ENCODE measurements at places on chromosomes 5 and 9.

- DNase-seq = no peak
Measured at GRCh38 chr5:8528106-8528505, 659.2 kb downstream of the MTRR start.

DNA sequence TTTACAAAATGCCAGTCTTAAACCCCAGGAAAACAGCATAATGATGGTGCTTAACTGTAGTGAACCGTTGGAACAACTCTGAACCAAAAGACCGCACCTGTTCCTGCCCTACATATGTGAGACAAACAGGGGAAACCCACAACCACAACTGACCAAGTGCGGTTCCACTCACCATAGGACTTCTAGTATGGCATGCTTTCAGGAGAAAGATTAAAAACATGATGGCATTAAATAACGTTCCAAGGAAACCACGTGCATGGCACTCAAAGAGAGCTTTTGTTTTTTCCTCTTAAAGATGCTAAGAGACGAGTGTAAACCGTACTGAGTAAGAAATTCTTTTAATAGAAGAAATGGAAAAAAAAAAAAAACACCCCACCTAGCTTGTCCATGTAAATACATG, 119.8 kb downstream of the SSBP2 start:
- no peak for DNase-seq

DNA sequence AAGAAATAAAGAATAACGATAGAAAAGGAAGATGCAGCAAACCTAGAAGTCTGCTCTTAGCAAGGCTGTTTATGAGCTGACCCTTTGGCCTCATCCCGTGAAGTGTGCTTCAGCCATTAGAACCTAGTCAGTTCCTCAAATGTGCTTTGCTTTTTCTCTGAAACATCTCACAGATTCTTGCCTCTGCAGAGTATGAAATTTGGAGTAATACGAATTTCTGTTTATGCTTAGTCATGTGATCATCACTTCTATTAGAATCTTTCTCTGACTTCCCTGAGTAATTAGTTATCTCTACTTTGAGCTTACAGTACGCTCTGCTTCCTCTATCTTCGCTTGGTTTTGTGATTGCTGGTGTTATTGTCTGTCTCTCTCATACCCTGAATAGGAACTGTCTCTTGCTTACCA, 11.3 kb downstream of the CYSTM1 start:
- DNase-seq = peak; percentile 73

DNA sequence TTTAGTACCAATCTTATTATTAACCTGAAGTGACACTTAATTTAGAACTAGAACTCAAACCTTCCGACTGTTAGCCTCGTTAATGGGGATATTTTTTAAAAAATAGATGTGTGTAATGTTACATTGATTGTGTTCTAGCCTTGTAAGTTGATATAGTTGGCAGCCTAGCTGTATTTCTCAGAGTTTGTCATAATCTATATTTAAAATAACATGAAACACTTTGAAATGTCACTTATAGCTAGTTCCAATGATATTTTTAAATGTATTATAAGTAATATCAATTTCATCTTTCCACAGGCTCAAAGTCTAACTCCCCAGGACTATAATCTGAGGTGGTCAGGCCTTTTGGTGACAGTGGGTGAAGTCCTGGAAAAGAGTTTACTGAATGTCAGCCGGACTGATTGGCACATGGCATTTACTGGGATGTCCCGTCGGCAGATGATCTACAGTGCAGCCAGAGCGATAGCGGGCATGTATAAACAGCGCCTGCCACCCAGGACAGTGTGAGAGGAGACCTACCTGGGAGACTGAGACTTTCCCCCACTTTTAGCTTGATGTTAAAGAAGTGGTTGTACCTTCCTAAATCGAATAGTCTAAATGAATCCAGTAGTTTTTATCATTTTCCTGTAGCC, 34.1 kb downstream of the PRRC1 start:
- DNase-seq = no peak

DNA sequence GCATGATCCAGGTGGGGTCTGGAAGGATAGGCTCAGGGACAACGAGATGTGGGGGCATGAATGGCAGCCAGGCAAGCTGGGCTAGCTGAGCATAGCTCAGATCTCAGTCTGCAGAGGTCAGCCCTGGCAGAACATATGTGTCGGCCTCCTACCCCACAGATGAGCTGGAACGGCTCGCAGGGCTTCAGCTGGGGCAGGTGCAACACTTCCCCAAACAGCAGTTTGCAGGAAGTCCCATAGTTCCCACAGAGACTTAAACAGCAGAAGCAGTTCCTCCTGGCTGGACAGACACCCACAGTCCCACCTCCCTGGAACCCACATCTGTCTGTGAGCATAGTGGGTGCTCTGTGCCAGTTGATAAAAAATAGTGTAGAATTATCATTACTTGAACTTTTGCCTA, 404.6 kb downstream of the GADD45G start:
- no peak for DNase-seq

DNA sequence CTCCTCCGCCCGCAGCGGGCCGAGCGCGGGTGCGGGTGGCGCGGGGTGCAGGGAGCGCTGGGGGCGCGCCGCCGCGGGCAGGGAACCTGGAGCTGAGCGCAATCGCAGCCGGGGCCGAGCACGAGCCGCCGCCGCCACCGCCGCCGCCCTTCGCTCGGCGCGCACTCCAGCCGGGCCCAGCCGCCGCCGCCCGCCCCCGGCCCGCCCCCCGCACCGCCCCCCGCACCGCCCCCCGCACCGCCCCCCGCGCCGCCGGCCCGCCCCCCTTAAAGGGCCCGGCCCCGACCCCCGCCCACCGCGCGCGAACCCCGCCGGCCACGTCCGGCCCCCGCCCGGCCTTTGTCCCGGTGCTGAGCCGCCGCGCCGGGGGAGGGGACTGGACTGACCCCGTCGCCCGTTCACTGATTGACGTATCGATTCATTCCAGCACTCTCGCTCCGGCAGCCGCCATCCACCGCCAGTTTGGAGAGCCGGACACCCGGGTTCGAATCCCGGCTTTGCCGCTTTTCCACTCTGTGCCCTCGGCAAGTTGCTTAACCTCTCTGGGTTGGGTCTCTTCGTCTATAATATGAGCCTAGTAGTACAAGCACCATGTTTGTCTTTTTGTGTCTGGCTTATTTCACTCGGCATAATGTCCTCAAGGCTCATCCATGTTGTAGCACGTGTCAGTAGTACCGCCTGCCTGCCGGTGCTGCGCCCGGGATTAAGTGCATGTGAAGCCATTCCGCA, at the start of gene SH3PXD2B:
Gene SH3PXD2B, minus strand, starts transcription at position 168 of the 729 bp plus-strand sequence. CDS start 173 bp downstream, outside the sequence.
- no peak for DNase-seq

DNA sequence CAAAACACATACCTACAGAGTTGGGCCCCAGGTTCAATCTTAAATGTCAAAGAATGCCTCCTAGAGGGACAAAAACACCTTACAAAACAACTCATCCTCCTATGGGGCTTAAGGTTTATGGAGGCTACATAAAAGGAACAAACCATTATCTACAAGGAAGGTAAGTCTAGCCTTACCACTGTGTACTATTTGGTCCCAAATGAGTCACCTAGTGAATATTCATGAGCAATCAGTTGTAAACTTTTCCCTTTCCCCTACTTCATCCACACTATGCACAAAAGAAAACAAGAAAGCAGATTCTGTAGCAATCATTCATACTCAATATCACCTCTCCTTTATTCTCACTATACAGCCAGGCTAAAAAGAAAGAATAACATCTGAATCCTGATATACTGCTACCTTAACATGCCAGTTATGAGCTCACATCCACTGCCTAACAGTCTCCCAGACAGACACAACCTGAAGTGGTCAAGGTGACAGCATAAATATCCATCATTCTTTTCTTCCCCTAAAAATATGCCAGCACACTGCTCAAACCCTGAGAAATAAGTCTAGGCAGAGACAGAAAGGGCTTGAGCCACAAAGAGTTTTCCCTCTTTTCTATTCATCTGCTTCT, 6.2 kb downstream of the OXCT1 start:
- peak; percentile 30 for DNase-seq

GRCh38 chr5:126519637-126520592, 75.1 kb downstream of the ALDH7A1 start:
- peak; percentile 34 for DNase-seq

- DNase-seq = no peak
Measured at GRCh38 chr9:137300567-137301080, 1.4 kb downstream of the NRARP start.

DNA sequence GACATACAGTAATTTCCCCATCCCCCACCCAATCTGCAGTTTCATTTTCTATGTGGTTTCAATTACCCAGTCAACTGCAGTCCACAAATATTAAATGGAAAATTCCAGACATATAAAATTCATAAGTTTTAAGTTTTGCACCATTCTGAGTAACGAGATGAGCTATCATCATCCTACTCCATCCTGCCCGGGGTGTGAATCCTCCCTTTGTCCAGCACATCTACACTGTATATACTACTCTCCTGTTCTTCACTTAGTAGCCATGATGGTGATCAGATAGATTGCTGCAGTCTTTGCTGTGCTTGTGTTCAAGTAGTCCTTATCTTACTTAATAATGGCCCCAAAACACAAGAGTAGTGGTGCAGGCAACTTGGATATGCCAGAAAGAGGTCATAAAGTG, 11.3 kb downstream of the OXCT1 start:
- peak; percentile 21 for DNase-seq

DNA sequence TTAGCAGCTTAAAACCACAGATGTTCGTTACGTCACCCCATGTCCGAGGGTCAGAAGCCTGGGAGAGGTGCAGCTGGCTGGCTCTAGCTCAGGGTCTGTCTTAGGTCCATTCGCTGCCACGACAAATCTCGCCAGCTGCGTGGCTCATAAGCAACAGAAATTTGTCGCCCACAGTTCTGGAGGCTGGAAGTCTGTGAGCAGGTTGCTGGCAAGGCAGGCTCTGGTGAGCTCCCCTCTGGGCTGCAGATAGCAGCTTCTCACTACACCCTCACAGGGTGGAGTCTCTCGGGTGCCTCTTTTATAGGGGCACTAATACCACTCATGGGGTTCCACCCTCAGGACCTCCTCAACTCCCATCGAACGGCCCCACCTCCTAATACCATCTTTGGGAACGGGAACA, 40.1 kb upstream of the FCN2 start:
- DNase-seq = no peak

DNA sequence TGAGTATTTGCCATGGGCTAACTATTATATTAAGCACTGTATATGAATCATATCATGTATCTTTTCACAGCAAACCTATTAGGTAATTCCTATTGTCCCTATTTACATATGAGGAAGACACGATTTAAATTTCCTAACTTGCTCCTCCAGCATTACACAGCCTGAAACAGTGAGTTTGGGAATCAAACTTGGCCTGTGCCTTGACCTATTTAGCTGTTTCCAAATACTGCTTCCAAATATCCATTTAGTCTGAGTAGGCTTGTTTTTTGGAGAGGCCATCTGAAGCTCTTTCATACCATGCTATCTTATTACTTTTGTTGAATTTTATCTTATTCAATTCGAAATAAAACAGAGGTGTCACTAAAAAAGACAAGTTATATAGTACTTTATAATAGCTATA, 447.3 kb upstream of the MPDZ start:
- DNase-seq = no peak

GRCh38 chr5:139699351-139699750, 51.2 kb downstream of the CXXC5 start:
- no peak for DNase-seq

DNA sequence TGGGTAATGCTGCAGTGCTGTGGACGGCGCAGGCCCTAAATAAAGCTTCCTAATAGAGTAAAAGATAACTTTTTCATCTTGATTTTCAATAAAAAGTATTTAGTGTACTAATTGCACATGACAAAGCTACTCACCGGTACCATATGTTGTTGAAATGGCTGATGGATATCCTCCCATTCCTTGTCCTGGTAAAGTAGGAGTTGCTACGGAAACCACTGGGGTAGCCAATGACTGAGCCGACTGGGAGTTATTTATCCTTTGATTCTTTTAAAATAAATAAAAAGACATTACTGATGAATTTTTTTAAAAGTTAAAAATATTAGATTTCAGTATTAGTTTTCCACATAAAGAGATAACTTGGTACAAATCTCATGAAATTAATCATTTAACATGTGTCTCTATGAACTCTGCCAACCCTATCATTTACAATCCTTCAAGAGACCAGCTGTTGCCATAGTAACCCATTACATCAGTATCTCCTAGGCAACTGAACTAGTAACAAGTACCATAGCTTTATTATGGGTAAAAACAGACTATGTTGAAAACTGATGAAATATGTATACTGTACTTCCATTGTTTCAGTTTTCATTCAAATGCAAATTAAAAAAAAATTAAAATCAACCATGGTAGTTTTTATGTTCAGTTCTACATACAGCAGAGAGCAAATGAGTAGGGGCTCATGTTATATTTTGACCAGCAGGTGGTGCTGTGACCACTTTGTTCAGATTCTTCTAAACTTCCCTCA, 153.7 kb downstream of the MEF2C start:
- DNase-seq = peak; percentile 89

- no peak for DNase-seq
Measured at GRCh38 chr5:149961186-149961685, 678 bp downstream of the SLC26A2 start.

DNA sequence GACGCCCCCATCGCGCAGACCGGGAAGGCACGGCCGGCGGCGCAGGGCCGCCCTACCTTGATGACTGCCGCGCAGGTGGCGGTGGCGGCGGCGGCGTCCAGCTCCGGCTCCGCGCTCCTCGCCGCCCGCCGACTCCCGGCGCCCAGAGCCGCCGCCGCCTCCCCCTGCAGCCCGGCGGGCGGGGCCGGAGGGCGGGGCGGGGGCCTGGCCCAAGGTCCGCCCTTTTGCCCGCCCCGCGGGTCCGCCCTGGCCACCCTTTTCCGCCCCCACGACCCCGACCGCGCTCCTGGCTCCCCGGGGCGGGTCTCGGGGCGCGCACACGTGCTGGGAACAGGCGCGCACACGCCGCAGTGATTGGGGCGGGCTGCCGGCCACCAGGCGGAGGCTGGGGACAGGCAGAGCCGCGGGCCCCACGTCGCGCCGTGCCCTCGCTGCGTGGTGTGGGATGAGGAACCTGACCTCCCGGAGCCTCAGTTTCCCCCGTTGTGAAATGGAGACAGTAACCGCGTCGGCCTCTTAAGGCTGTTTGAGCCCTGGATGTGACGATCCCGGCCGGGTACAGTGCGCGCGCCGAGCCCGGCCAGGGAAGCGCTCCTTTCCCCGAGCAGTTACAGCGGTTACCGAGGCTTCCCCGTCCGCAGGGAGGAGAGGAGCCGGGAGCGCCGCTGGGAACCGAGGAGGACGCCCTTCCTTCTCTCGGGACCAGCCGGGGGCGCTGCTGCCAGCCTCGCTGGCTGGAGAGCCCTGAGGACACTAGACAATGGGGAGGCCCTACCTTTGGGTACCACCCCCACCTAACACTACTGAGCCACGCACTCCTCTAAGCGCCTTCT, at the start of gene CORO2A:
Gene CORO2A, minus strand, starts transcription at position 135 of the 833 bp plus-strand sequence. CDS start 34,977 bp downstream, outside the sequence.
- peak; percentile 87 for DNase-seq

DNA sequence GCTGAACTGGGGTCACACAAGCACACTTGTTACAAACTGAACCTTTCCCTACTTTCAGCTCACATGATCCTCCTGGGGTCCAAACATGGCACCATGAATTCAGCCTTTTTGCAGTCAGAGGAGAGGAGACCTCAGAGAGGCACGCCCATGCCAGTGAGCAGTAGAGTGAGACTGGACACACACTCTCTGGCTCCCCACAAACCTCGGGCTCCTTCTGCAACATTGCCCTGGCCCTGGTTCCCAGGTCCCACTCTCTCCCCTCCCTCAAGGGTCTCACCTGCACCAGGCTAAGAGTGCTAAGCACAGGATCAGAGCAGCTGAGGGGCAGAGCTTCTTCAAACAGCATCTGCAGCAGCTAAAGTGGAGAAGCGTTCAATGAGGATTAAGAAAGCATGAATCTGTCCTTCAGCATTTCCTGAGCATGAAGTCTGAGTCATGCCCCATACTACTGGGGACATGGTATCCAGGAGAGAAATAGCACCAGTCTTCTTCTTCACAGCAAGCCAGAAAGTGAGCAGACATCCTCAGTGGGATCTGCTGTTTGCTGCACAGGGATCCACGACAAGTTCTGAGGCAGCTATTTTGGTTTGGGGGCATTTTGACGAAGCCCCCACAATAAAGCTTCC, 27.2 kb downstream of the SLC35A4 start:
- DNase-seq = no peak

All from OCI-M1 (cell line).